Stimulated activated CD4-positive, alpha-beta T cell treated with anti-CD3 and anti-CD28 coated beads, TNF-alpha, amount 100 ng/mL, for 4 hours (primary cell): ENCODE measurements at places on chromosomes 12 and 14.

DNA sequence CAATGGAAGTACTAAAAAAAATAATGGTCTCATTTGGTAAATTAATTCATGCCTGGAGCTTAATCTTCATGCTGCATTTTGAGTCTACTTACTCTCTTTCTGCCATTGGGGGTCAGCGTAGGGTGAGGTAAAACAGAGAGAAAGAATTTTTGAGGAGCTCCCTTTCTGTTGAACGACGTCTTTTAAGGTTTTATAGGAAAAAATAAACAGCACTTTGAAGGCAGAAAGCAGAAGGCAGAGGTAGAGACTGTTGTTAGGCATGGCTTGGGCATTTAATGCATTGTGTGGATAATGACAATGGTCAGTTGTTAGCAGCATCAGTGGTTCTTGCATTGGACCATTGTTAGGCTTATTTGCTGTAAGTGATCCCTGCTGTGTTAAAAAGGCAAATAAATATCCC, 557.2 kb upstream of the STXBP6 start:
- DNase-seq = no peak

DNA sequence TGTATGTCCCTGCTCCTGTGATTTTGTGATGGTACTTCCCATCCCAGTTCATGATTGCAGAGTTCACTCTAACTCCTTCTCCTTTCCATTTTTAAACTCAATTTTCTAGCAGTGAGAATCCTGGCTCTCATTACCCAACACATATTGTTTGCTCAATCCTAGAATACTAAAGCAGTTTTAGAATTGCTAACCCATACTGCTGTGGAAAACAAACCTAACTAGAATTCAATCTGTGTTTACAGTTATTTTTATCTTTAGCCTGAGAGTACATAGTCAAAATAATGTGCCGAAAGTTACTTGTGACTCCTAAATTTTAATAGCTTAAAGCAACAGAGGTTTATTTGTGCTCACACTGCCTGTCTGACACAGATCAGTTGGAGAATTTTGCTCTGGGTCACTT, 508.0 kb downstream of the AACS start:
- no peak for DNase-seq

GRCh38 chr12:242496-242895, 20.1 kb downstream of the SLC6A13 start:
- DNase-seq = no peak

GRCh38 chr14:36773558-36773957, 111.9 kb downstream of the PAX9 start:
- DNase-seq = no peak

GRCh38 chr12:103102225-103102744, 144.8 kb downstream of the ASCL1 start:
- no peak for DNase-seq

GRCh38 chr12:106342397-106343213, 14.9 kb upstream of the POLR3B start:
- DNase-seq = no peak

GRCh38 chr14:105419195-105420091, at the start of gene MTA1:
Gene MTA1 (plus strand): TSS chr14:105419827. CDS start chr14:105420036, 209 bp downstream.
- no peak for DNase-seq

- no peak for DNase-seq
Measured at GRCh38 chr12:79451978-79452377, 238.8 kb downstream of the PAWR start.

DNA sequence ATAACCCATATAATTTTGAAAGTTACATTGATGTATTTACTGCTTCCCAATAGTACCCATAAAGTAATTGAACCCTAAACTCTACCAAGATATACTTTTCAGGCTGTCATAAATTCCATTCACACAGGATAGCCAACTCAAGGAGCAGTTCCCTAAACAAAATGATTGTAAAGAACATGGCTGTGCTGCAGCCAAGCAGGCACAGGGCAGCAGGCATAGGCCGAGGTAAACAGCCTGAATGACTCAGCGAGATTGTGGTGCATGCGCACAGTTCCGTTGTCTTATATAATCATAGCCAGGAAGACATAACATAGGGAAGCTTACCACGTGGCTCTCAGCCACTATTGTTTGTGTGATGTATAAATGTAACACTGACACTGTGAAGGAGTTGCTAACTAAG, 344.9 kb downstream of the FSCB start:
- DNase-seq = no peak

- DNase-seq = no peak
Measured at GRCh38 chr12:122437656-122438121, 15.2 kb upstream of the CLIP1 start.

GRCh38 chr14:55963295-55963694, 154.9 kb upstream of the PELI2 start:
- DNase-seq = no peak

- no peak for DNase-seq
Measured at GRCh38 chr12:100399095-100399494, 42.2 kb downstream of the SLC17A8 start.

GRCh38 chr14:21256539-21257393, 12.5 kb downstream of the HNRNPC start:
- DNase-seq = no peak

GRCh38 chr12:65878540-65878939, 54.3 kb downstream of the HMGA2 start:
- DNase-seq = no peak

DNA sequence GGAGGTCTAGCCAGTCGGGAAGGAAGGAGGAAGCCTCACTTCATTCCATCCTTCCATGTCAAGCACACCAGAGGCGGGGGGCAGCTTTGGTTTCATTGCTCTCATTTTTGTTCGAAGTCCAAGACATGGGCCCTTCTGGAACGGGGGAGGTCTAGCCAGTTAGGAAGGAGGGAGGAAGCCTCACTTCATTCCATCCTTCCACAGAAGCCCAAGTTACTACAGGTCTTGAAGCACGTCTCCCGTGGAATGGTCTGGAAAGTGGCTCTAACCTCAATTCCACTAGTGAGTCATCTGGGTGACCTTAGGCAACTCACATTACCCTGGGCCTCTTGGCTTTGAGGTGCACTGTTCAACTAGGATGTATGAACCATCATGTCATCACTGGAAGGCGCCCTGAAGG, 156.3 kb downstream of the NTF3 start:
- no peak for DNase-seq
